WTC11 (cell line): ENCODE measurements at places on chromosomes 4 and X. TPM values are rescaled to one million over a fixed set of nuclear protein-coding genes. Genes with fewer than 3 reads are reported as not detected.

- H3K4me3 ChIP-seq, result peak within 1 kb of the TSS; percentile 99
- DNase-seq, result peak; percentile 96
- H3K27ac ChIP-seq, result peak within 1 kb of the TSS; percentile 99
- peaks cover 22% of the 10 kb centered on the region for H3K4me1 ChIP-seq
These were observed at the start of gene UGDH for GRCh38 chr4:39527296-39528060. Gene UGDH, minus strand, starts transcription at chr4:39527439. Its CDS starts 5,927 bp downstream, at chr4:39521512.

GRCh38 chrX:119374736-119375135, 24.4 kb upstream of the SLC25A43 start:
- H3K4me1 ChIP-seq, result peaks cover 9% of the 10 kb centered on the region
- H3K4me3 ChIP-seq, result no peak overlapping the region
- H3K36me3 ChIP-seq, result no peaks in the 10 kb centered on the region

GRCh38 chr4:40234519-40235039, 37.7 kb downstream of the RHOH start:
- H3K27me3 ChIP-seq, result no peaks in the 10 kb centered on the region
- peak overlapping the region; percentile 5; the same call in 1 of the 2 replicates for H3K27ac ChIP-seq
- DNase-seq, result no peak
- H3K4me3 ChIP-seq, result no peak overlapping the region
- peaks cover 3% of the 10 kb centered on the region; the same call in 1 of the 2 replicates for H3K36me3 ChIP-seq

DNA sequence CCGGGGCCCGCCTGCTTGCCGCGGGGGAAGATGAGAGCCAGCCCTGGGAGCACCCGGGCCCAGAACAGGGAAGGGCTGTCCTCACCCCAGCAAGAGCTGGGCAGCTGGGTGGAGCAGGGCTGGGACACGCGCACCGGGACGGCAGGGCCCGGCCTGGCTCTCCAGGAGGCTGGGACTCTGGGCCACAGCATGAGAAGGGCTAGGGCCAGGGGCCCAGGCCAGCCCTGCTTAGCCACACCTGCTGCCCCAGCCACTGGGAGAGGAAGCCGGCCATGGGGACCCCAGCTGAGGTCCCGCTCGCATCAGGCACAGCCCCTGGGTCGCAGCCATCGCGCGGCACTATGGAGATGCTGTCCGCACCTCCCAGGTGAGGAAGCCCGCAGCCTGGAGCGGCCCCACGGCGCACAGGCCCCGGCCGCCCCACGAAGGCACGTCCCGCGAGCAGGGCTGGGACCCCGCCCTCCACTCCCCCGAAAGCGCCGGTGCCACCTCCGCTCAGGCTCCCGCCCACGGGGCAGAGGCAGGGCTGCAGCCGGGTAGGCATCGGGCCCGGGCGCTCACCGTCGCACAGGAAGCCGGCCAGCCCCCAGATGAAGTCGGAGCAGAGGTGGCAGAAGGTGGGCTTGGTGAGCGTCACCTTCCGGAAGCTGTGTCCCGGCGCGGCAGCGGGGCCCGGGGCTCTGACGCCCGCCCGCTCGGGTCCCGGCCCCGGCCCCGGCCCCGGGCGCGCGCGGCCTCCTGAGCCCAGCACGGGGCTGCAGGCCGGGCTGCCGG, 531 bp downstream of the DGKQ start:
- 0 out of 2 replicates have a peak, but pooled peaks cover 2% of the 10 kb centered on the region for H3K36me3 ChIP-seq
- DNase-seq, result peak; percentile 46
- peak overlapping the region; percentile 47 for H3K4me3 ChIP-seq
- H3K27ac ChIP-seq, result no peak overlapping the region

DNA sequence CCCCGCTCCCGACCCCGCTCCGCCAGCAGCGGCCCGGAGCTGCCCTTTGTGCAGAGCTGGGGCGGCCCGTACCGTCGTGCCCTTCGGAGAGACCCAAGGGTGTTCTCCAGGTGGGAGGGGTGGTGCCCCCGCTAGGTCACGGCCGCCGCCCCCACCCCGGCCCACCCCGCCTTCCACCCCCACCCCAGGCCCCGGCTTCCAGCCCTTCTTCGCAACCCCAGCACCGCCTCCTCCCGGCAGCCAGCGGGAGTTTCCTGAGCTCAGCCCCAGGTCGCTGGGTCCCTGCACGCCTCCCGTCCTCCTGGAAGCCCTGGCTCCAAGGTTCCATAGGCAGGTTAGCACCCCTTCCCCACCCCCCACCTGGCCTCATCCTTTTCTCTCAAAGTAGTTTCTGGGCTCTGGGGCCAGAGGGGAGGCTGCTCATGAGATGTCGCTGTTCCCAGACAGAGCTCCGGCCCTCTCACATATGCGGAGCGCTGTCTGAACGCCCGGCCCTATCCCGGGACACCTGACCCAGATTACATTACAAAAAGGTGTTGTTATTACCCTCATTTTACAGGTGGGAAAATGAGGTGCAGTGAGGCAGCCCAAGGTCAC, 25.2 kb upstream of the FGFR3 start:
- H3K4me3 ChIP-seq, result peak overlapping the region; percentile 59
- H3K4me1 ChIP-seq, result peaks cover 13% of the 10 kb centered on the region
- DNase-seq, result peak; percentile 81
- H3K27me3 ChIP-seq, result peaks cover 4% of the 10 kb centered on the region
- no peak overlapping the region for H3K27ac ChIP-seq

DNA sequence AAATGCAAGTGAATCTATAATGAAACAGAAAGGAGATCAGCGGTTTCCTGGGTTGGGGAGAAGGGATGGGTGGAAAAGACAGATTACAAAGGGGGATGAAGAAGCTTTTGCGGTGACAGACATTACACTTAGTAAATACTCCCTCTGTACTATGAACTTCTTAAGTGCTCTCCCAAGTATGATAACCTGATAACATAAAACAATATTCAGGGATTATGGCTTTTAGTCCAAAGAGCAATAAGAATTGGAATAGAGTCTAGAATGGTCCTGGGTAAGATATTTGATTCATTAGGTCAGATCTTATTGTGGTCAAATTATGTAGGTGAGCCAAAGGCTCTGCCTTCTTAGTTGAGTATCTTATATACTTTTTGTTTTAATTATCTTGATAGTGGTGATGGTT, 9.2 kb downstream of the LRRC66 start:
- peaks cover 13% of the 10 kb centered on the region for H3K4me1 ChIP-seq
- H3K27me3 ChIP-seq, result no peaks in the 10 kb centered on the region
- DNase-seq, result no peak

DNA sequence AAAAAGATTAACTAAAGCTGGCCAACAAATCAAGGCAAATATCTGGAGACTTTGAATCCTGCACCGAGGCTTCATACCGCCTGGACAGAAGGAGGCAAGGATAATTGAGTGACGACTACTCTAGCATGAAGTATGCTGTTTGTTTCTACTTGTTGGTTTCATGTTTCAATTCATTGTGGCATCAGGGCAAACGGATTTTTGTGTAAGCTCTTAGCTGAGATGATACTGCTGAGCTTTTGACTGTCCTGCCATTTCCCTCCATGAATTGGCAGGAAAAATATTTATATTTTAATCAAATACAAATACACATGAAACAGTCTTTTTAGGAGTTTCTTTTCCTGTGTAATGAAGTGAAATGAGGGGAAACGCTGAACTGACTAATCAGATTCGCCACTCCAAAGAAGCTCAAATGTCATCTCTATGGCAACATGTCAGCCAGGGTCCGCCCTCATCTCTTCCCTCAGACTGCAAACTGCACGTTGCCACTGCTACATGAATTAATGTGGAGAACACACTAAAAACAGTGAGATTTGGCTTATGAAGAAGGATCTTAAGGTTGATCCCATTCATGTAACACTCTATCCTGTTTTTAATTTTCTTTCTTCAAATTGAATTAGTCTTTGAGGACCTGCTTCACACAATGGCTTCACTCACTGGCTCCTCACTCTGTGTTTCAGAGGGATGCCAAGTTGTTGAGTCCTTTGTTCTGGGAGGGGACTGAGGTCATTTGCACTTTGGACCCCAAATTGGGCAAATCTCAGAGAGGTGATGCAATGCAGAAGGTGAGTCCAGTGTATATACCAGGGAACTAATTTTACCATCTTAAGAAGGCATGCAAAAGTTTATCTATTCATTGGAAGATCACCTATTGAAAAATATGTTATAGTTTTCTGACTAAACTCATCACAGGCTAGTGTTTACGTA, 149.6 kb upstream of the MID1 start:
- H3K27me3 ChIP-seq, result peaks cover 10% of the 10 kb centered on the region
- H3K4me1 ChIP-seq, result peaks cover 19% of the 10 kb centered on the region
- peak overlapping the region; percentile 34 for H3K4me3 ChIP-seq
- H3K36me3 ChIP-seq, result no peaks in the 10 kb centered on the region
- DNase-seq, result no peak

DNA sequence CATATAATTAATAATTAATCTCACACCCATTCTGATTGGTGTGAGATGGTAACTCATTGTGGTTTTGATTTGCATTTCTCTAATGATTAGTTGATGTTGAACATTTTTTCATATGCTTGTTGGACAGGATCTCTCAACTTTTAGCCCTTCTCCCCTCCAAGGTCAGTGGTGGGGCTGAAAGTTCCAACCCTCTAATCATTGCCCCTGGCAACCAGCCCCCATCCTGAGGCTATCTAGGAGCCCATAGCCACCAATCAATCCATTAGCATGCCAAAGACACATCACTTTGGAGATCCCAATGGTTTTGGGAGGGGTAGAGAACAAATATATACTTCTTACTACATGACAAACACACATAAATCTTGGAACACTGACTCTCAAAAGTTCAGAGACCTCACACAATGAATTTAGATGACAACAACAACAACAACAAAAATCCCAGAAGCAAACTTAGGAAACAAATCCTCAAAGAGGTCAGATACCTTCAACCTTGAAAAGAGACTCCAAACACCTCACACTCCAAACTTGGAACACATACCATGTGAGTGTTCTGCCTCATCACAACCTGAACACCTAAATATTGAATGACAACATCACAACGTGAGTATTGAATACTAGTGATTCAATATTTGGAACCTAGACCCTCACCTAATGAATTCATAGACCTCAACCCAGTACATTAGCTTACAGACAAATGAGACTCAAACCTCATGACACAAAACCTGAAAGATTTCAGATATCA, 19.0 kb upstream of the PAGE4 start:
- H3K27me3 ChIP-seq, result no peaks in the 10 kb centered on the region; the same call in 1 of the 2 replicates
- DNase-seq, result no peak
- no peaks in the 10 kb centered on the region for H3K36me3 ChIP-seq
- H3K27ac ChIP-seq, result no peak overlapping the region

- no peak overlapping the region for H3K27ac ChIP-seq
- DNase-seq, result no peak
- H3K36me3 ChIP-seq, result no peaks in the 10 kb centered on the region
- H3K4me1 ChIP-seq, result no peaks in the 10 kb centered on the region
These were observed 72.3 kb upstream of the KIT start for GRCh38 chr4:54585321-54586000.

- no peak overlapping the region for H3K27ac ChIP-seq
- H3K4me3 ChIP-seq, result no peak overlapping the region
- DNase-seq, result no peak
- no peaks in the 10 kb centered on the region for H3K36me3 ChIP-seq
These were observed 124.3 kb downstream of the STIM2 start for GRCh38 chr4:26984896-26985295.

DNA sequence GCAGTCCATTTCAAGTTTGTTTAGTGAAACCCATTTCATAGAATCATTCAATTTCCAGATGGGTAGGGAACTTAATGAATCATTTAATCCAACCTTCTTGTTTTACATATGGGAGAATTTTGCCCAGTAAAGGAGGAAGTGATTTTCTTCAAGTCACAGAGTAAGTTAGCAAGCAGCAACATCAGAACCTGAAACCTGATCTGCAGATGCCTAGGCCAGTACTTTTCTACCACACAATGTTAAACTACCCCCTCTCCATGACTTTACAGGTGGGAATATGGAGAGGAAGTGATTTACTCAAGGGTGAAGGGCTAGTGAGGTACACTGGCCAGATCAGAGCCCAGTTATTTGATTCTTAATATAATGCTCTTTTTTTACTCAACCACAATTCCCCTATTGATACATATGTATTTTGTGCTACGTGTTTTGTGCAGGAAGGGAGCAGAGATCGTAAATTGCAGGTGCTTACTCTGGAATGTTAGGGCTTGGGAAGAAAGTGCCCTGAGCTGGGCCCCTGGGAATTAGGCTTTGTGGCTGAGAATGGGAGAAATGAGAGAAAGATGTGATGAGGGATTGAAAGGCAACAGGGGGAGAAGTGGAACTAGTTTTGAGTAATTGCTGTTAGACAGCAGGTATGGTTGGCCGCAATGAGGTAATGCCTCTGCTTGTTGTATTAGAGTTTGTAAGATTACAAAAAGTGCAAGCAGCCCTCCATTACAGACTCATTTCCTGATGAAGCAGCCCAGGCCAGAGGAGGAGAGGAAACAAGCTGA, 6.8 kb downstream of the LHFPL1 start:
- no peak for DNase-seq
- H3K4me1 ChIP-seq, result peaks cover 46% of the 10 kb centered on the region
- no peaks in the 10 kb centered on the region for H3K27me3 ChIP-seq
- H3K36me3 ChIP-seq, result no peaks in the 10 kb centered on the region; the same call in none of the 2 replicates
- H3K27ac ChIP-seq, result 0 out of 2 replicates have a peak overlapping the region, but pooled peaks have one; percentile 1
- H3K4me3 ChIP-seq, result no peak overlapping the region

DNA sequence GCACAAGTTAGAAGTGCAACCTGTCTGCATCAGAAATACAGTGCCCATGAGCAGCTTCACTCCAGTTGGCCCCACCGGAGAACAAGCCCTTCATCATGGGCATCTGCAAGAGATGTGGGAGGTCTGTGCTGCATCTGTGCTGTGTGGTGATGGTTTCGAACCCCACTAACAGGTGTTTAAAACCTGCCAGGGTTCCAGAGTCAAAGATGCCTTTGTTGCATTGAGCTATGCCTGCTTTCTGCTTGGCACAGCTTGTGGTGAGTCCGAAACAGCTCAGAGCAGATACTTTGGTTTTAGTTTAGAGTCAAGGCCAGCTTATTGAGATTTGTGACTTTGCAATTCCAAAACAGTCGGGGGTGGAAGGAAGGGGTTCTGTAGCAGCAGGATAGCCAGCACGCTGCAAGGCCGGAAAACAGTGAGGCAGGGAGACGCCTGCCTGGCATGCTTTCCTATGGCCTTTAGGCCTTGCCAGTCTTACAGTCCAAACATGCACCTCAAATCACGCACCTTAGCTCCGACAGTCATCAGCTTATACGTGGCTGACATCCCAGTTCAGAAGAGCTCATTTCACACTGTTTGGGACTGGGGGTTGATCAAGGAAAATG, 21.8 kb downstream of the MAGEA9 start:
- DNase-seq, result no peak
- H3K4me1 ChIP-seq, result peaks cover 37% of the 10 kb centered on the region
- H3K27me3 ChIP-seq, result no peaks in the 10 kb centered on the region
- no peak overlapping the region for H3K27ac ChIP-seq
- H3K36me3 ChIP-seq, result no peaks in the 10 kb centered on the region

GRCh38 chr4:20512985-20513384, 187.3 kb upstream of the PACRGL start:
- H3K27ac ChIP-seq, result no peak overlapping the region
- no peak for DNase-seq
- H3K27me3 ChIP-seq, result no peaks in the 10 kb centered on the region
- no peaks in the 10 kb centered on the region for H3K4me1 ChIP-seq
- H3K4me3 ChIP-seq, result no peak overlapping the region

Gene HERC6
- 4.1 to 6.7 TPM (median 6.1 TPM) in 3 replicates for total RNA-seq

Gene S100P
- 0.55 TPM in 1 of 3 replicates, not detected in the others for total RNA-seq

Gene DMRTC1
- 0.14 TPM in 2 of 3 replicates, not detected in the other for total RNA-seq

Gene SMARCA1
- total RNA-seq, result 46.1 to 57.3 TPM (median 54.9 TPM) in 3 replicates

Gene FAM149A
- 11.3 to 14.6 TPM (median 12.0 TPM) in 3 replicates for total RNA-seq

Gene SSX2B
- 0.18 TPM in 1 of 3 replicates, not detected in the others for total RNA-seq

Gene FIP1L1
- 47.6 to 52.4 TPM (median 49.6 TPM) in 3 replicates for total RNA-seq
